SIG-M5 (cell line): ENCODE measurements at places on chromosomes 6 and 20.

GRCh38 chr20:117518-117917 lies 24.9 kb upstream of the DEFB126 start:
- no peak for DNase-seq

GRCh38 chr20:4465855-4466545 lies 255.7 kb upstream of the PRND start:
- DNase-seq, result no peak

DNA sequence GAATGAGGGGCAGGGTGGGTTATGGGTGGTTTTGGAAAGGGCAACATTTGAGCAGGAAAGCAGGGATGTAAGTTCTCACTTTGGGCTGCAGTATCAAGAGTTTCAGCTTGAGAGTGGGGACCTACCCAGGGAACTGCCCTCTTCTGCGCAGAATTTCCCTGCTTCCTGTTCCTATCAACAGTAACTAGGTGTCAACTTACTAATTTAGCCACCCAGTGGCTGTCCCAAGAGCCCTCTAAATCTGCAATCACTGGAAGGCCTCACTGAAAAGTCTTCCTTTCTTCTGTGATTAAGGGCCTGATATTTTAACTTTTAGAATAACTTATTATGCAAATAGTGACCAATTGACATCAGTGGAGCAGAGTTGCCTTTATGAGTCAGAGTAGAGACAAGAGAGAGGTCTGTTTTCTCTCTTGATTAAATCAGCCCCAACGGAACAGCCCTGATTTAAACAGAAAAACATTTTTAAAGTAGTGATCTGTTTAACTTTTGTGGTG lies 118.2 kb upstream of the RIPOR2 start:
- no peak for DNase-seq

DNA sequence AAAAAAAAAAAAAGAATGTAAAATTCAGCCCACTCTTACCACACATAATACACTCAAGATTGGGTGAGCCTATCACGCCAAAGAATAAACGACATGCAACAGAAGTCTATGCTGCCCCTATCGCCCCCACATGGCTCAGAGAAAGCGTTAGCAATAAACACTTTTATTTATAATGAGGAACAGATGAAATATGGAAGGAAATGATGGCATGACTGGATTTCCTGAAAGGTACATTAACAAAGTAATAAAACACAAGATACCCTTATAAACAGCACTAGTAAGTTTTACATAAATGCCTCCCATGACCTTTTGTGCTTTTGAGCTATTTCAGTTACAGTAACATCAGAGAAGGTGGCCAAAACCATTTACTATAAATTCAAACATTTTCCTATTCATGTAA lies 71.4 kb upstream of the SCAF8 start:
- no peak for DNase-seq

DNA sequence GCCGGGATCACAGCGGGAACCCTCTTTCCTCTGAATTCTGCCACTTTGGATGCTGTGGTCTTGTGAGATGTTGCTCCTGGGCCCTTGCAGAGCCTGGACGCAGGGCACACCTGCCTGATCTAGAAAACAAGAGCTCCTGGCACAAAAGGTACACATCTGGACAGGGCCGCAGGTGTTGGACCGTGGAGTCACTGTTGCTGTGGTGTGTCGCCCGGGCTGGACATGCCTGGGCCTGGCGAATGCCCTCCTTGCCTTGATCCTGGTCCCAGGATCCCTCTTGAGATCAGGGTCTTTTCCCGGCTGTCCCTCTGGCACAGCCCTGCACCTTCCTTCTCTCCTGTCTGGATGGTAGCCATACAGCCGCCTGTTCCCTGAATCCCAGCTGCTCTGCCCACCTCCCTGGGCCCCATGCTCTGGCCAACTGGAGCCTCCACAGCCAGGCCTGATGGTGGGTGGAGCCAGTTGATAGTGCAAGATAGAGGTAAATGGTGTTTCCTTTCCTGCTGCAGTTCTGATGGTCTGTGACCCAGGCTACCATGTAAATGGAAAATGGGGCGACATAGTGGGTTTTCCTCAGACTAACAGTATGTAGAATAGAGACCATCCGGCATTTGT lies 5.0 kb downstream of the FOXP4 start:
- DNase-seq, result no peak

DNA sequence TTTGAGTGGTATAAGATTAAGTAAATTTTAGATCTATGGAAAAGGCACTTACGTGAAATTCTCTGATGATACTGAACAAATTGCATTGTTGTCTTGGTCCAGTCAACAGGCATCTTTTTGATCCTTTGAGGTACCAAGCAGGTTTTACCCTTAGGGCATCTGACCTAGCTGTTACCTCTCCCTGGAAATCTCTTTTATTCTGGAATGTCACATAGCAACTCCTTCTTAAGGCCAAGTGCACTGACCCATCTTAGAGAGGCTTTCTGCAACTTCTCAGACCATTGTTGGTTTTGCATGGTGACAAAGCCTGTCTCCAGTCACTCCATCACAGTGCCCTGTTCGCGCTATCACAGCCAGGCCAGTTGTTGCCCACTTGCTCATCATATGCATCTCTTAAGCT lies 42.0 kb downstream of the TPD52L1 start:
- DNase-seq, result no peak

- DNase-seq, result no peak
Measured at GRCh38 chr20:50820515-50821256, 25.8 kb downstream of the BCAS4 start.

DNA sequence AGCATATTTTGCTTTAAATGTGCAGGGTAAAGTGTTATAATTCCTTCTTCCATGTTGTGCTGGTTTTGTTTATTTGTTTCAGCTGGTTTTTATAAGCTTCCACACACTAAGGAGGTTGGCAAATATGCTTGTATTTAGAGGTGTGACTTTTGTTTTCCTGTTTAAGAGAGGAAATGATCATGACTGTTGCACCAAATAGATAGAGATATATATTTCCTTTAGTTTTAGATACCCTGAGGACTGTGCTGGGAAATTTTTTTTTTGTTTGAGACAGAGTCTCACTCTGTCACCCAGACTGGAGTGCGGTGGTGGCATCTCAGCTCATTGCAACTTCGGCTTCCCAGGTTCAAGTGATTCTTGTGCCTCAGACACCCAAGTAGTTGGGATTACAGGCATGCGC lies 5.8 kb downstream of the TBPL1 start:
- no peak for DNase-seq

GRCh38 chr20:910870-911770 lies 5.0 kb downstream of the ANGPT4 start:
- DNase-seq, result no peak

- DNase-seq, result no peak
Measured at GRCh38 chr20:33209789-33210188, 7.4 kb upstream of the BPIFA3 start.

GRCh38 chr6:18389479-18389878 lies 2.3 kb downstream of the RNF144B start:
- no peak for DNase-seq

DNA sequence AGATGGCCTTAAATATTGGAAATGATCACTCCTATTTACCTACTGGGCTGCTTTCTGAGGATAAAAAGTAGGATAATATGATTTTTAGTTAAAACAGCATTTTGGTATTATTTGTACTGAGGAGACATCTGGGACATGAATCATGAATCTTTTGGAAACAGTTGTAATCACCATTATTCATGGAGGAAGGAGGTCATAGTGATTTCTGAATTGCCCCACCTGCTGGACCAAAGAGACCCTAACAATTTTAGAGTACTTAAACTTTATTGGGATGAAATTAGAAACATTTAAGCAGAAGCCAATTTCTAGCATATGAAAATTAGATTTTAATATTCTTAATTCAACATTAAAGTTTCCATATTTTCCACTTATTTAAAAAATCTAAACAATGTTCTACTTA lies 108.4 kb upstream of the SIM1 start:
- no peak for DNase-seq

GRCh38 chr6:106539936-106540335 lies 89.4 kb downstream of the RTN4IP1 start:
- no peak for DNase-seq
